ENCODE measurements at places on chromosomes 1 and 21.

DNA sequence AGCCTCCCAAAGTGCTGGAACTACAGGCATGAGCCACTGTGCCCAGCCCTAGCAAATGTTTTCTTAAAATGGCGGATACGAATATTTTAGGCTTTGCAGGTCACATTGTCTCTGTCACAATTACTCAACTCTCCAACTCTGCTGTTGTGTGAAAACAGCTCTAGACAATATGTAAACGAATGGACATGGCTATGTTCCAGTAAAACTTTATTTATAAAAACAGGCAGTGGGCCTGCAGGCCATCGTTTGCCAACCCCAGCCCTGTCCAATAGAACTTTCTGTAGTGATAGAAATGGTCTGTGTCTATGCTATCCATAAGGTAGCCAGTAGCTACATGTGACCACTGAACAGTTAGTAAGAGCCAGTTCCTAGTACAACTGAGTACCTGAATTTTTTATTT, 4.3 kb upstream of the FBXO6 start:
- DNase-seq: no peak

- no peak for DNase-seq
Observed at GRCh38 chr1:173043253-173043652, 7.5 kb downstream of the TNFSF18 start.

- no peak for DNase-seq
Observed at GRCh38 chr1:213163278-213163711, 112.3 kb downstream of the RPS6KC1 start.

GRCh38 chr21:35529171-35529863, 480.2 kb upstream of the RUNX1 start:
- DNase-seq: no peak

- no peak for DNase-seq
Observed at GRCh38 chr1:207908107-207908734, 2.7 kb downstream of the CD34 start.

DNA sequence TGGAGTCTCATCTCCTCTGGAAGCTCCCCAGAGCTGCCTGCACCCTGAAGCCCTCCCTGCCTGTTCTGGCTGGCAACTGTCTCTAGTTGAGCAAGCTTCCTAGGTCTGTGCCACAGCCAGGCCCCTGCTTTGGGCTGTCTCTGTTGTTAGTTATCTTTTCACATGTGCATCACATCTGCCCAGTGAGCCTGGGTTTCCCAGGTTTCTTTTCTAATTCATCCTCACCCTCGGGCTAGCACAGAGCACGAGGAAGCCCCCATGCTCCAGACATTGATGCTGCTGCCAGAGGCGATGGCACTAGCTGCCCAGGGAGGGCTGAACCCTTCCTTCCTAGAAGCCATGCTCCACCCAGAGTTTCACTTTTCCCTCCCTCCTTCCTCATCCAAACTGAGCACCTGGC, 27.2 kb downstream of the RASSF5 start:
- no peak for DNase-seq

DNA sequence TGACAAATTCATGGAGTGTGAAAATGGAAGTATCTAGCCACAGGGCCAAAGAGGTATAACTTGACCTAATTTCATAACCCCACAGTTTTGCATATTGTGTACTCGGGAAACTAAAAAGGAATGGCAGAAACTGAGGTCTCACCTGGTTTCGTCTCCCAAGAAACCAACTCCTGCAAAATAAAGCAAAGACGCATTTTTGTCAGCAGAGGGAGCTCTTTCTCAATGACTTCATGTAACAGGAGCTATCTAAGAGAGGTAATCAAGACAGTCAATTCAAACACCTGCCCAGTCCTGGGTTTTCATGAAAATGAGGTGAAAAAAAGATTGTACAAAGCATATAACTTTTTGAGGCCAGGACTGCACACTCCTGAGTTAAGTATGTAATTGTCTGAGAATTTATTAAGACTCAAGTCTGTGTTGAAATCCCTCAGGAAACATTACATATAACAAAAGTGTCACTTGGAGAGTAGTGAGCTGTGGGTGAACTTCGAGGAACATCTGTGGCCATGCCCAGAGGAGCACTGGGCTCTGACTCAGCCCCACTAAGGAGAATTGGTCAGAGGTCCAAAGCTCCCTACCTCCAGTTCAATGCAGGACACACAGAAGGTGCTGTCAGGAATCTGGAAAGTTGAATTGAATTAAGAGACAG, 17.6 kb downstream of the FCRL4 start:
- no peak for DNase-seq

GRCh38 chr1:84745857-84746256, 55.6 kb upstream of the SSX2IP start:
- DNase-seq: no peak

- DNase-seq: no peak
Observed at GRCh38 chr1:33155877-33156538, 25.8 kb downstream of the TRIM62 start.

- no peak for DNase-seq
Observed at GRCh38 chr1:201137579-201138310, 10.8 kb upstream of the ASCL5 start.

GRCh38 chr1:6350416-6351088, 43.0 kb downstream of the ACOT7 start:
- DNase-seq: no peak

DNA sequence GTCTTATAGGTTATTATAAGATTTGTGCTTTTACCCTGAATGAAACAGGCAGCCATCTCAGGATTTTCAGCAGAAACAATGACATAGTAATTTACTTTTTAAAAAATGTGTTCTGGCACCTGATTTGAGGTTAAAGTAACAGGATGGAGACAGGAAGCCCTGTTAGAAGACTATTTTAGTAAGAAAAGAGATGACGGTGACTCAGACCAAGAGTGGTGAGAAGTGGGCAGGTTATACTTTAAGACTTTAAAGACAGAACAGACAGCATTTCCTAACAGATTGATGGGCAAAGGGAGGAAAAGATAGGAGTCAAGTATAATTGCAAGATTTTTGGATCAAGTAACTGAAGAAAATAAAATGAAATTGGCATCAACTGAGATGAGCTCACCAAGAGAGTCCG, 436.8 kb upstream of the NR5A2 start:
- no peak for DNase-seq

DNA sequence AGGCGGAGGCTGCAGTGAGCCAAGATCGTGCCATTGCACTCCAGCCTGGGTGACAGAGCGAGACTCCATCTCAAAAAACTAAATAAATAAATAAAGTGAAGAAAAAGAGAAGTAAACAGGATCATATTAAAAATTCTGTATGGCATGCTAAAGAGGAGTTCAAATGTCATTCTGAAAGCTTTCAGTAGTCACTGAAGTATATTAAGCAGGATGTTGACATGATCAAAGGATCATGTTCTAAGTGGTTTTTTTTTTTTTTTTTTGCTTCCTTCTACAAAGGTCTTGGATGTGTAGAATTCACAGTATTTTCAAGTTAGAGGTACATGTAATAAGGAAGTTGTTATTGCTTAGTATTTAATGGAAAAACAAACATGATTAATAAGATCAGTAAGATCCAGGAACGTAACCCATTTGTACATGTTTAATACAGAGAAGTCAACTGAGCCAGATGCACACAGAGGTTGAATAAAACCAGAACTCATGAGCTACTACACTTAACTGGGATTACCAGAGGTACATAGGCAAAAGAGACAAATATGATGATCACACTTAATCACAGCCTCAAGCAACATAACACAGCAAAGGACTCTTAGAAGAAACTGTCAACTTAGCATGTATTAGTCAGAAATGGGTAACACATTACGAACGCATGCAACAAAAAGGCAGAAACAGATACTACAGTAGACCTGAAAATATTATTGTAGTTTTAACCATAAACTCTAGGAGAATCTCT, 12.2 kb downstream of the CDC42BPA start:
- DNase-seq: no peak

- no peak for DNase-seq
Observed at GRCh38 chr1:3547055-3548005, 64.0 kb downstream of the MEGF6 start.

DNA sequence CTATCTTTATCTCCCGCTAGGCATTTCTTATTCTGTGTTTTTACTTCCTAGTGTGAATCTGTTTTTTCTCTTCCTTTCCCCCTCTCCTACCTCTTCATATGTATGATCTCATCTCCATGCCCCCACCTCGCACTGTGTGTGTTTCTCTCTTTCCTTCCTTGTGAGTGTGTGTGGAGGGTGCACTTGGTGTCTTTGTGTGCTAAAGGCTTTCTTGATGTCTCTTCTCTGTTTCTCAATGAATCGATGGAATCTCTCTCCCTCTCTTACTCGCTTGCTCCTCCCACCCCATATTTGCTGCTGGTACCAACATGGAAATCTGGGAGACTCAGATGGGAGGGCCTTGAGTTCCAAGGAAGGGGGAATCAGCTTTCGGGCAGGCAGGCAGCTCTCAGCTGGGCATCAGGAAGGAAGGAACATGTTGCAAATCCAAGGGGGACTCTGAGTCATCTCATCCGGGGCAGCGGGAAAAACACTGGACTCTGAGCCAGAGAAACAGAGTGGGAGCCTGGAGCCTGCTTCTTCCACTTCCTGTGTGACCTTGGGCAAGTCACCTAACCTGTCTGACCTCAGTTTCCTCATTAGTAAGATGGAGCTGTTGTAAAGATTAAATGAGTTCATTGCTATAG, 147.5 kb downstream of the PTPRU start:
- no peak for DNase-seq

DNA sequence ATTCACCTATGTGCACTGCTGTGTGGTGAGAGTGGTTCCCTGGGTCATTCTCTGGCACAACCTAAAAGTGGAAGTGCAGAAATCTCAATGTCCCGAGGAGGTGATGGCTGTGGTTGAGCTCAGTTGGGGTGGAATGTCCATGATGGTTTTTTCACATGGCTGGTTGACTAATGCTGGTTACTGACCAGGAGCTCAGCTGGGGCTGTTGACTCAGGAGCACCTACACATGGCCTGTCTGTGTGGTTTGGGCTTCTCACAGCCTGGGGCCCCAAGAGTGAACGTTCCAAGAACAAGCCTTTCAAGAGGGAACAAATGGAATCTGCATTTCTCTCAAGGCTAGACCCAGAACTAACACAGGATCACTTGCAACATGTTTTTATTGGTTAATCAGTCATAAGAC, 6.4 kb upstream of the KANK4 start:
- no peak for DNase-seq
